CD4-positive, alpha-beta T cell treated with Interleukin-2 at 100 ng/mL for 4 hours (primary cell): ENCODE measurements at places on chromosomes 11 and 22.

DNA sequence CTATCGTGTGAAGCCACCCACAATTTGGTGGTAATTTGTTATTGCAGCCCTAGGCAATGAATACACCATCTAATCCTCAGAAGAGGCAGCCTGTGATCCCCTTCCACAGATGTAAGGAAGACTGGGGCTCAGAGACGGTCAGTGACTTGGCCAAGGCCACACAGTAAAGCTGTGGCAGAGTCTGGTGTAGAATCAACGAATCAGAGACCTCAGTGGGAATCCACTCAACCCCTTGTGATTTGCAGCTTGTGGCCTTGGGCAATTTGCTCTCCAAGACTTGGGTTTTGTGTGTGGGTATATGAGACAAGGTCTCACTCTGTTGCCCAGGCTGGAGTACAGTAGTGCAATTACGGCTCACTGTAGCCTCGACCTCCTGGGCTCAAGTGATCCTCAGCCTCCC is 1.9 kb downstream of the LGALS2 start:
- no peak for DNase-seq

DNA sequence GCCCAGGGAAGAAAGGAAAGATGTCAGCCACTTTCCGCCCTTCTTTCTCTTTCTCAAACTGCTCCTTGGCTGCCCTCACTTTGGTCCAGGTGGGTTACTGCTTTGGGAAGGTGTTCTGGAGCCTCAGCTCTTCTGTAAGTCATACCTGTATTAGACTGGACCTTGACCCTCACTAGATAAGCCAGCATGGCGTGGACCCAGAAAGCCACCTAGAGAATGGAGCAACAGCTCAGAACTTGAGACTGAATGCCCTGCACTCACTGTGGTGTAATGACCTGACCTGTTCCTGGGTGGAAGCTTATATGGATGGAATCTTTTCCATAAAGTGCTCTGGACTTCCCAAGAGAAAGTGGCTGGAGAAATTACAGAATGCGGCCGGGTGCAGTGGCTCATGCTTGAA is 15.6 kb downstream of the ACP2 start:
- DNase-seq: no peak

GRCh38 chr11:35787013-35787504 is 124.5 kb downstream of the TRIM44 start:
- DNase-seq: no peak

GRCh38 chr22:17742527-17742902 is 31.8 kb downstream of the BID start:
- DNase-seq: peak; percentile 64

- DNase-seq: no peak
These were observed 3.0 kb downstream of the AQP11 start for GRCh38 chr11:77592727-77593126.

DNA sequence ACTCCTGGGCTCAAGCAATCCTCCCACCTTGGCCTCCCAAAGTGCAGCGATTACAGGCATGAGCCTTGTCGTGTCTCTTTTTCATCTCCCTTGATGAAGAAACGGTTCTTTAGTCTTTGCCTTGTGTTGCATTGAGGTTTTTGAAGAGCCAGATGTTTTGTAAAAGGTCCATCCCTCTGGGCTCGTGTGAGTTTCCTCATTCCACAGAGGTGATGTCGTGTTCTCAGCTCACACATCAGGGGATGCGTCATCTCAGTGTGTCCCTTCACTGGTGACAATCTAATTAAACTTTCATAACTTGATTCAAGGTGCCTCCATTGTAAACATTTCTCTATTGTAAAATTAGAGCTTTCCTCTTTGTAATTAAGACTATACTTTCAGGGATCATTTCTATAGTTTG is 29.7 kb upstream of the TEF start:
- DNase-seq: no peak

- DNase-seq: no peak
These were observed 78.8 kb downstream of the CABIN1 start for GRCh38 chr22:24089951-24090350.

DNA sequence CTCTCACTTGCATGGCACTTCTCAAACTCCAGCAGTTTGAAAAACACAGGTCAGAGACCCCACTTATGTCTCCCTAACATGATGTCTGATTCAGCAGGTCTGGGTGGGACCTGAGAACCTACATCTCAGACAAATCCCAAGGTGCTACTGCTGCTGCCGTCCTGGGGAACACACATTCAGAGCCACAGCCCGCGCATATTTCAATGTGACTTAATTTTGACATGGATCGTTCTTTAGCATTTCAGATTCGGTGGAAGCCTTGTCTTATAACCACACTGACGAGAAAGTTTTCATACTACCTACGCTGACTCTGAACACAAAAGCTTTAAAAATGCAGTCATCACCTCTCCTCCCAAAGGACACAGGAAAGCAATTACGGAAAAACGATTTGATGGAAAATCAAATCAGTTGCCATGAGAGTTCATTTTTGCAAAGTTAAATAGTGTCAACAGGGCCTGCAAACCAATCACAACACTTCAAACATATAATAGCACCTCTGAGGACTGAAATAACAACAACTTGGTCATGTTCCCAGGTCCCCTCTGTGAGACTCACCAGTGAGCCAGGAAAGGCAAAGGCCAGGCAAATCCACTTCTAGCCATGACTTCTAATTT is 132.6 kb downstream of the SHANK2 start:
- DNase-seq: no peak

DNA sequence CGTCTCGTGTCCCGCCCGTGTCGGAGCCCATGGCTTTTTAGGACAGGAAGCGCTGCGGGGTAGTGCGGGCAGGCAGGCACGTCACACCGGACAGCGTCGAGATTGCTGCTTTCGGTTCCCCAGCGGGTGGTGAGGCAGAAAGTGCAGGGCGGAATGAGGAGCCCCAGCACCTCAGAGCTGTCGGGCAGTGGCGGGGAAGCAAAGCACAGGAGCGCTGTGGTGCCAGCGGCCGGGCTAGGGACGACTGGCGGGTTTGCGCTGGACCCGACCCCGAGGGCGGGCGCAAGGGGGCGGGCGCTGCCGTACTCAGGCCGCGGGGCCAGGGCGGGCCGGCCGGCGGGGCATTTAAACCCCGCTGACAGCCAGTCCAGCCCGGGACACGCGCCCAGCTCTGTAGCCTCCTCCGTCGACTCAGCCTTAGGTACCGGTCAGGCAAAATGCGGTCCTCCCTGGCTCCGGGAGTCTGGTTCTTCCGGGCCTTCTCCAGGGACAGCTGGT is at the start of gene SLC37A2:
SLC37A2 (plus strand) TSS at position 375 of the 498 bp plus-strand sequence; CDS start at position 438, 63 bp downstream.
- peak; percentile 26 for DNase-seq

- no peak for DNase-seq
These were observed 4.0 kb downstream of the RPS13 start for GRCh38 chr11:17073370-17074027.

- DNase-seq: peak; percentile 27
These were observed 43.5 kb upstream of the CYP2D6 start for GRCh38 chr22:42174062-42174461.

DNA sequence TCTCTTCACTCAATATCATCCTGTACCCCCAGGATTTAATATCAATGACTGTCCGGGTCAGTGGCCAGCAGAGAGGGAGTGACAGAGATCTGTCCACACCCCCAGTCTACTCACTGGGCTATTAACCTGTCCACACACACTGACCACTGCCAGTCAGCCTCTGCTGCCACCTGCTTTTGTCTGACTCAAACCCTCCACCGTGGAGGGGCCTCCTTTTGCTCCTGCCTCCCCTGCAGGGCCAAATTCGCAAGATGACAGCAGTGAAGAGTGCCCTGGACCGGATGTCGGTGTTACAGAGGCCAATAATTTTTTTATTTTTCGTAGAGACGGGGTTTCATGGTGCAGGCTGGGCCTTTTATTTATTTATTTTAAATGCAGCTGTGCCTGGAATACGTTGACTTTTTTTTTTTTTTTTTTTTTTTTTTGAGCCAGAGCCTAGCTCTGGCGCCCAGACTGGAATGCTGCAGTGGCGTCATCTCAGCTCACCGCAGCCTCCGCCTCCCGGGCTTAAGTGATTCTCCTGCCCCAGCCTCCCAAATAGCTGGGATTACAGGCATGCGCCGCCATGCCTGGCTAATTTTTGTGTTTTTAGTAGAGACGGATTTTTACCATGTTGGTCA is 5.1 kb downstream of the PDXP start:
- no peak for DNase-seq

DNA sequence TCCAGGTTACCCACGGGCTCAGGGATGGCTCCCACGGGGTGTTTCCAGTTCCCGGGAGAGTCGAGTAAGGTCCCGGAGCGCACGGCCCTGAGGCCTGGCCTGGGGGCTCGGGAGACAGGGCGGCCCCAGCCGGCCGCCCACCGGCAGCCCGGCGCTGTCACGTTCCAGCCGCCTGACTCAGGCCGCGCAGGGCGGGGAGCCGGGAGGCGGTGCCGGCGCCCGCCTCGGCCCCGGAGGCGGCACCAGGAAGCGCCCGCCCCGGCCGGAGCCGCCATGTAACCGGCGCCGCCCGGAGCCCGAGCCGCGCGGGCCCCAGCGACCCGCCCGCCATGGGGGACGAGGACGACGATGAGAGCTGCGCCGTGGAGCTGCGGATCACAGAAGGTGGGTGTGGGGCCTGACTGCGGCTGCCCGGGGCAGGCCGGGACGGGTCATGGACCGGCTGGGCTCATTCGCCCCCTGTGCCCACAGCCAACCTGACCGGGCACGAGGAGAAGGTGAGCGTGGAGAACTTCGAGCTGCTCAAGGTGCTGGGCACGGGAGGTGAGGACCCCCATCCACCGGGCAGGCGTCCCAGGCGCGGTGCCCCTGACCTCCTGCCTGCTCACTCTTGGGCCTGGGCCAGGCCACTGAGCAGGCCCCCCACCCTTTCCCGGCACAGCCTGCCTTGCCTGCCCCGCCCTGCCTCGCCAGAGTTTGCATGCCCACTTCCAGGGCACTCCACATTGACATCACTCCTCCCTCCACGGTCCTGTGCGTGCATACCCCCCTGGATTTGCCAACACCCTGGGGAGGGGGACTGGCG is at the start of gene RPS6KA4:
RPS6KA4 (plus strand) TSS at position 256 of the 805 bp plus-strand sequence; CDS start at position 330, 74 bp downstream.
- DNase-seq: peak; percentile 44

DNA sequence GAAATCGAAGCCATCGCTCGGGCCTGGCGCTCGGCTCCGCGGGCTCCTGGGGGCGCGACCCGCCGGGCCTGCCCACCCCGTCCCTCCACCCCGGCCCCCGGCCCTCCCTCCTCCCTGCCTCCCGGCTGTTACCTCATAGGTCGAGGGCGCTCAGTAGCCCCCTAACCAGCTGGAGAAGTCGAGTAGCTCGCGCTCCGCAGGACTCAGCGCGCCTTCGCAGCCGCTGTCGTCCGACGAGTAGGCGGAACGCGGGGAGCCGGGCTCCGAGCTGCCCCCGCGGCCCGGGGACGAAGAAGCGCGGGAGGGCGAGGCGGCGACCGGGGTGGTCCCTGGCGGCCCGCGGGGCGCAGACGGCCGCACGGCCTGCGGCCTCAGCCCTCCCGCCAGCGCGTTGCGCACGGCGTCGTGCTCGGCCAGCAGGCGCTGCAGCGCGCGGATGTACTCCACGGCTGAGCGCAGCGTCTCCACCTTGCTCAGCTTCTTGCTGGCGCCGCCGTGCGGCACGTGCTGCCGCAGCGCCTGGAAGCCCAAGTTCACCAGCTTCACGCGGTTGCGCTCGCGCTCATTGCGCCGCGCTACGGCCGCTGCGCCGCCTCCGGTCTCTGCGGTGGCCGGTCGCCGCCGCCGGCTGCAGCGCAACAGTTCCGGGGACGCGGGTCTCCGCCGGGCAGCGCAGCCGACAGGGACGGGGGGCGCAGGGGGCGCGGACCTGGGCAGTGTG is 627 bp downstream of the ASCL2 start:
- peak; percentile 37 for DNase-seq

- DNase-seq: no peak
These were observed 67.2 kb upstream of the SC5D start for GRCh38 chr11:121225382-121225781.

DNA sequence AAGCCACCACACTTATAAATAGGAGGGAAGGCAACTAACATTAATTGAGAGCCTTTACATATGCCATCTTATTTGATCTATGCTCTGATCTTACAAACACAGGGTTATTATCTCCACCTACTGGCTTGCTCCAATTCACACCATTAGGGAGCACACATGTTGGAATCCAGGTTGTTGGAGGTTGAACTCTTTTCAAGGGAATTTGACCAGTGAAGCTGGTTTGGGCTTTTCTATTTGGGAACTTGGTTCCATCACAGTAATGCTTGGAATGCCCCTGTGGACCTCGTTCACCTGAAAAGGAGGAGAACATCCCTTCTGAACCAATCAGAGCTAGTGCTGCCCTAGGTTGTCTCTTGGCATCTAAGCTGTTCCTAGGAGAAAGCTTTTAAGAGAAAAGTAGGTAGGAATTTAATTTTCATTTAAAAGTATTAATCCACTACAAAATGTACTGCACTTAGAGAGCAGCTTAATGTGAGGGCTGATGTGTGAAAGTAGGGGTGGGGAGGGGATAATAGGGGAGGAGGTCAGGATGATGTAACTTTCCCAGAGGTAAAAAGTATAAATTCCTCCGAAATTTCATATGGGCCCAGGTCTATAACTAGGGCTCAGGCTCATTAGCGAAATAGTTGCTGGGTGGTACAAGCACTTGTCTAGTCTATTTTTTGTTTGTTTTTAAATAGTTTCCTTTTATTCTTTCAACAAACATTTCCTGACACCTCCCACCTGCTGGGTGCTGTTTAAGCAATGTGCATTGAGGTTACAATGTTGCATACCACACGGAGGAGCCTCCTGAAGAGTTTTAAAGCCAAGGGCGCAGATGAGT is 7.6 kb upstream of the MICAL2 start:
- no peak for DNase-seq

GRCh38 chr11:120854988-120855387 is 168.9 kb upstream of the TBCEL start:
- no peak for DNase-seq

- no peak for DNase-seq
These were observed 28.5 kb downstream of the UQCR10 start for GRCh38 chr22:29795663-29796062.

DNA sequence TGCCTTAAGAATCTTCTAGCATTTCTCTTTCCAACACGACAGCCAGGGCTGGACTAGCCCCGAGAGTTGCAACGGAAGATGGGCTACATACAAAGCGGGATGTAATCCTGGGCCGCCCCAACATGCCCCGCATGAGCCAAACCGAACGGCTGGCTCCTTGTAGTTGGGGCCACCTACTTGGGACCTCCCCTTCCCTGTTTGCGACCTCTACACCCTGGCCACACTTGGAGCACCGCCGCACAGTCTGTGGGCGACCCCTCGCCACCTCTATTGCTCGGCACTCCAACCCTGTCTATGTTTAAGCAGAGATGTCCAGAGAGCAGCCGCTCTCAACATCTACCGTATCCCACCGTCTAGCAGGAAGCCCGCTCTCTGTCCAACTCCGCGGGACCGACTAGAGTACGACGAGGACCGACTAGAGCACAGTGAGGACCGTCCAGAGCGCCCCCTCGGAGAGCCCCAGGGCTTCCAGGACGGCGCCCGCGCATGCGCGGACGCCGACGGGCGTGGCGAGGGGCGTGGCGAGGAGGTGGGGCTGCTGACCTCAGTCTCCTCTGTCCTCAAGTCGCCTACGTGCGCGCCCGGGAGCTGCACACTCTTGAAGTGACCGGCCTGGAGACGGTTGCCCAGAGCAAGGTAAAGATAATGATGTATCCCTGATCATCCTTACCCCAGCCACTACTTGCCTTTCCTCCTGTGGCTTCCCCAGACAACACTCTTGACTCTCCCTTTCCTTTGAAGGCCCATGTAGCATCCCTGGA is 32.3 kb downstream of the NEAT1 start:
- DNase-seq: peak; percentile 80

- DNase-seq: peak; percentile 96
These were observed 1.7 kb upstream of the TOB2 start for GRCh38 chr22:41448189-41448808.

GRCh38 chr11:122294041-122294440 is 178.0 kb upstream of the BLID start:
- DNase-seq: no peak

- no peak for DNase-seq
These were observed 4.6 kb downstream of the NUMA1 start for GRCh38 chr11:72075756-72076155.
